ENCODE measurements at places on chromosomes 7 and 10.

- DNase-seq = no peak
These were observed 204.5 kb upstream of the CDCA7L start for GRCh38 chr7:22150221-22150620.

- DNase-seq = no peak
These were observed 120.4 kb downstream of the CUBN start for GRCh38 chr10:17009212-17009700.

GRCh38 chr7:43791-44540 lies 148.4 kb upstream of the FAM20C start:
- DNase-seq = no peak

DNA sequence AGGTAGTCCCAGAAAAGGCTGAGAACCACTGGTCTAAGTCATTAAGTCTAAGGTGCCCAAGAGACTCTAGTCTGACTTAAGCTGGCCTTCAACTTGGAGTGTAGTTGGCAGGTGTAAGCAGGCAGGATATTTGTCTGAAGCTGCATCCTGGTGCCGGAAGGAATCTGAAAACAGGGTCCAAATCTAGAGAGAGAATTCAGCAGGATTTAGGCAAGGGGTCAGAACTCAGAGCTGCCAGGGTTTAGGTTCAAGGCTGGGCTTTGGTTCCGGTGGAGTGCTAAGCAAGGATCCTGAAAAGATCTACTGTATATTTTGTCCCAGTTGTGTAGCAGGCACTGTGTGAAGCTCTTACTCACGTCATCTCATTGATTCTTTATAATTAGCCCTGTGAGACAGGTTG lies 16.5 kb upstream of the SEPTIN7 start:
- DNase-seq = no peak

- DNase-seq = no peak
These were observed 659.3 kb downstream of the XPNPEP1 start for GRCh38 chr10:109264004-109264403.

DNA sequence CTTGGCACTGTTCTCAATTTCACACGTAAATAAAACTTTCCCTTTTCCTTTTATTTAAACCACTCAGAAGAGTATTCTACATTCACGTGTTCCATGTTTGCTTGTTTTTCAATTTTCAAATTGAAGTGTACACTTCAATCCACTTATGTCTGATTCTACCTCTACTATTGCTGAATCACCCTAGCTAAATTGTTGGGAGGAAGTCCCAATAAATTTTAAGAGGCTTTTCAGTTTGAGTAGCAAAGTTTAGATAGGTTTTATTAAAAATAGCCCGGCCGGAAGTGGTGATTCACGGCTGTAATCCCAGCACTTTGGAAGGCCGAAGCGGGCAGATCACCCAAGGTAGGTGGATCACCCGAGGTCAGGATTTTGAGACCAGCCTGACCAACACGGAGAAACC lies 1414.7 kb upstream of the CELF2 start:
- no peak for DNase-seq

DNA sequence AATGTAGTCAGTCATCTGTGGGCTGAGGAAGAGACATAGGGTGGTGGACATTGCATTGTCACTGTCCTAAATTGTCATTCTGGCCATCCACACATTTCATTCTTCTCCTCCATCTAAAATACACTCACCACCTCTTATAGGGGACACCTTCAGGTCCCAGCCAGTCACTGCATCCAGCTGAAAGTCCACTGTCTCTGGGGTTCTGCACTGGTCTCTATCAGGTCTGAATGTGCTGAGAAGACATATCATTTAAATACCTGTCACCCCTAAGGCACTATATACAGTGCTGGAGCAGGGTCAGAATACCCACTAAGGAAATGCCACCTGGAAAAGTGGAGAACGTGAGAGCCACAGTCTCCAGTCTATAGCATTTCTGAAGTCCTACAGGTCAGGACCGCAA lies 29.6 kb downstream of the SH2D4B start:
- no peak for DNase-seq

GRCh38 chr10:75401569-75402485 lies at the start of gene ZNF503:
Gene ZNF503 (minus strand): TSS chr10:75401764. CDS start chr10:75401419, 345 bp downstream.
- peak; percentile 97 for DNase-seq

- DNase-seq = peak; percentile 5
These were observed 27.2 kb downstream of the CDH23 start for GRCh38 chr10:71423901-71424300.

- no peak for DNase-seq
These were observed 52.4 kb upstream of the RHEB start for GRCh38 chr7:151572136-151572535.

- DNase-seq = no peak
These were observed 253.8 kb downstream of the CREB5 start for GRCh38 chr7:28666154-28666553.

- no peak for DNase-seq
These were observed 400.9 kb downstream of the SORCS3 start for GRCh38 chr10:105041956-105042355.

GRCh38 chr10:29157321-29157720 lies 131.5 kb upstream of the LYZL1 start:
- no peak for DNase-seq

DNA sequence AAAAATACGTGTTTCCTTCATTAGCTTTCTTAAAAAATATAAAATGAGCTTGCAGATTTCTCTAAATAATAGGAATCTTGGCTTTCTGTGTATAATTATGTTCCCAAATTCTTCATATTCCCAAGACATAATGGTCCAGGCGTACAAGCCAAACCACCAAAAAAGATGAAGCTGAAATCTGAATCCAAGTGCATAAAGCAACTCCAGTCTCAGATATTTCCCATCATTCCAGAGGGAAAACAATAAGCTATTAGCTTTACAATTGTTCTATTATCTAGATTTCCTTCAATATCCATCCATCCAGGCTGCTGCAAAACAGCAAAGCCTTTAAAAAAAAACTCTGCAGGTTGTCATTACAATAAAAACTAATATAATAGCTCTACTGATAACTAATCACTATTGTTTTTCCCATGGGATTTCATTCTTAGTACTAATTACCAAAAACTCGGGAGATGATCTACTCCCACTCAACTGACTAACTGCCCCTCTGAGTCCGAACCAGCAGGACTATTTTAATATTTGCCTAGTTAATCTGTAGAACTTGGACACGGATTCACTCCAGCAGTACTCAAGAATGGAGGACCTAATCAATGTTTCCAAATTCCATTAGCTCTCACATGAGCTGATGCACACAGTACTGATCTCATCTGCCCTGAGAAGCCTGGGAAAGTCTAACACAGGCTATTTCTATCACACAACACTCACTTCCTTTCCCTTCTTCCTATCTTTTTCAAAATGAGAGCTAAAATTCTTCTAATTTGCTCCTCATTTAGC lies 108.9 kb upstream of the ASAH2 start:
- DNase-seq = no peak

DNA sequence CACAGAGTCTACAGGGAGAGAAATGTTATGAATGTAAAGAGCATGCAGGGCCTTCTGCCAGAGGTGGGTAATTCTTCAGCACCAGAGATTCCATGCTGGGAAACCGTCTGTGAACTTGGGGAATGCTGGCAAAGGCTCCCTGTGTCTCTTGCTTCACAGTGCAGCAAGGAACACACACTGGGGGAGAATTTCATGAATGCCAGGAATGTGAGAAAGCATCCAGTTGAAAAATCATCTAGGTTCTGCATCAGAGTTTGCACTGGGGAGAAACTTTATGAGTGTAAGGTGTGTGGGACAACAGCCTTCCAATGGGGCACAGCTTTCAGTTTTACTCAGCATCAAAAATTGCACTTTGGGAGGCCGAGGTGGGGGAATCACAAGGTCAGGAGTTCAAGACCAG lies 224.3 kb upstream of the IGFBP3 start:
- no peak for DNase-seq

DNA sequence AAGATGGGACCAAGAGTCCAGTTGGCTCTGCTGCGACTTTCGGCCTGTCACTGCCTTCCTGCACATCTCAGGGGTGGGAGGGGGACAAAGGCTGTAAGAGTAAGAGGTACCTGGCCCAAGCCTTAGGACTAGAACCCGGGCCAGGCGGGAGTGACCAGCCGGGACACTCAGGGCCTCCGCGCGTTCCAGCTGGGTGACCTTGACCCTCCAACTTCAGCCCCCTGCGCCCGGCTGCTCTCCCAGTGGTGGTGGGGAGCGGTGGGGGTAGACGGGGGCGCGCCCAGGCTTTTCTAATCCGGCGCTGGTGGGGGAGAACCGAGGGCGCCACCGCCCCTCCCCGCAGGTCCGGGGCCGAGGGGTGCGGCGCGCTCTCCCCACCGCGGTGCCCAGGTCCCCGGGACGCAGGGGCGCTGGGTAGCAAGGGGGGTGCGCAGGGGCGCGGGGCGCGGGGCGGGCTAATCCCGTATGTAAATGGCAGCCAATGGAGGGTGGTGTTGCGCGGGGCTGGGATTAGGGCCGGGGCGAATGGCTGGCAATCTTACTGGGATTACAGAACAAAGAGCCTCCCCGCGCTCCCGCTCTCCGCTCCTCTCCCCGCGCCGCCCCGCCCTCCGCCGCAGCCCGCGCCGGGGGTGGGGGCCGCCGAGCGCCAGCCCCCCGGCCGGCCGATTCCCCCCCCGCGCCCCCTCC lies at the start of gene GTF2IRD1:
TSS of gene GTF2IRD1 (plus strand) at position 585 of the 690 bp plus-strand sequence. CDS start 54,175 bp downstream, outside the sequence.
- peak; percentile 82 for DNase-seq

Data from ovary (tissue), 10 donors.